ENCODE measurements at places on chromosomes 7 and 10.

DNA sequence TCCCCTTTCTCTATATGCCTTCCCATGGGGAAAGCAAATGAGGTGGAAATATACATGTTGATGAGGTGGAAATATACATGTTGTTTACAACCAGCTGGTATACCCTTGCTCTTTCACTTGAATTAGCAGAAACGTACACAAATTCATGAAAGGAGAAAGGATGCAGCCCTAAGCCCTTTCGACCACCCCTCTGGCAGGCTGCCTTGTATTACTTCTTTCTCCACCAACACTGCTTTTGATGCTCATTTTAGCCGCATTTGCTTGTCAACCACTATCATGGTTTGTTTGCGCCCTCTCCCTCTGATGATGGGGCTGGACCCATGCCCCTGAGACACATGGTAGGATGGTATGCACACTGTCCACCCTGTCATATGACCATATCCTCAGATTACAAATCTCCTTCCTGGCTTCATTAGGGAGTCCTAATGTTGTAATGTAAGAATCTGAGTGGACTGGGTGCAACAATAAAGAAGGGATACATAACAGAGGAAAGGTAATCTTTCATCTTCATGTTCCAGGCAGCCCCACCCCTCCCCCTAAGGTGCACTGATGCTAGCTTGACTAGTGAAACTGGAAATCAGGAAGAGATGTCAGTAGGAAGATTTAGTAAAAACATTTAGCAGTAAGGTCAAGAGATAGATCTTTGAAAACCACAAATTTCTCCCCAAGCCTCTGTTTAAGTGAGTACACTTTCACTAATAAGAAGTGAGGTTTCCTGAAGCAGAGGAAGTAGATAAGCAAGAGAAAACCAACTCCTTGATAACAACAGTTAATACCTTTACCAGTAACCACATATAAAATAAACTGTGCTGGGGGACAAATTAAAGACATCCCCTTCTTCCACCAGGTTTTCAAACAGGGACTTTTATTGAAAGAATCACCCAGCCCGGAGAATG lies 536.8 kb upstream of the NRP1 start:
- no peak for DNase-seq

GRCh38 chr10:124831116-124831515 lies 29.5 kb downstream of the ABRAXAS2 start:
- DNase-seq: no peak

GRCh38 chr7:47866120-47866519 lies 82.1 kb downstream of the PKD1L1 start:
- no peak for DNase-seq

DNA sequence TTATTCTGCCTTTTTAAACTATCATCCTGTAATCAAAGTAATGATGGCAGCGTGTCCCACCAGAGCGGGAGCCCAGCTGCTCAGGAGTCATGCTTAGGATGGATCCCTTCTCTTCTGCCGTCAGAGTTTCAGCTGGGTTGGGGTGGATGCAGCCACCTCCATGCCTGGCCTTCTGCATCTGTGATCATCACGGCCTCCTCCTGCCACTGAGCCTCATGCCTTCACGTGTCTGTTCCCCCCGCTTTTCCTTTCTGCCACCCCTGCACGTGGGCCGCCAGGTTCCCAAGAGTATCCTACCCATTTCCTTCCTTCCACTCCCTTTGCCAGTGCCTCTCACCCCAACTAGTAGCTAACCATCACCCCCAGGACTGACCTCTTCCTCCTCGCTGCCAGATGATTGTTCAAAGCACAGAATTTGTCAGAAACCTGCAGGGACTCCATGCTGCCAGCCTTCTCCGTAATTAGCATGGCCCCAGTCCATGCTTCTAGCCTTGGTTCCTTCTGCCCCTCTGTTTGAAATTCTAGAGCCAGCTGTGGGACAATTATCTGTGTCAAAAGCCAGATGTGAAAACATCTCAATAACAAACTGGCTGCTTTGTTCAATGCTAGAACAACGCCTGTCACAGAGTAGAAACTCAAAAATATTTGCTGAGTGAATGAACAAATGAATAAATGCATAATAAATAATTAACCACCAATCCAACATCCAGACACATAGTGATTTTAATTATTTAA lies 151.7 kb downstream of the EGFR start:
- no peak for DNase-seq

GRCh38 chr7:90692947-90693346 lies 96.8 kb downstream of the CDK14 start:
- no peak for DNase-seq

DNA sequence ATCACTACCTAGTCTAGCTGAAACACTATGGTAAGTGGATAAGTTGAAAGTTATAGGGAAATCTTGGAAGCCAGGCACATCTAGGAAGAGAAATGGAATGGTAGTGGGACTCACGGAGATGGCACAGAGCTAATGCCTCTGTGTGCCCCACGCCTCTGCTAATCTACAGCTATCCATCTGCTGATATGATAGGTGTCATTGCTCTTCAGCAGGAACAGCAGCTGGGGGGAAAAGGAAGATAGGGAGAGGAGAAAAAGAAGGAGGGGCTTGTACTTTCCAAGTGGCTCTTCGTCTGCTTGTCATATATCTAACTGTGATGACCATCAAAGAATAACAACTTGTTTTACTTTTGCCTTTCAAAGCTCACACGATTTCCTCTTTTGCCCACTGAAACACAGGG lies 1199.1 kb upstream of the SORCS1 start:
- DNase-seq: no peak

GRCh38 chr7:151322906-151323305 lies 18.7 kb upstream of the NUB1 start:
- no peak for DNase-seq

DNA sequence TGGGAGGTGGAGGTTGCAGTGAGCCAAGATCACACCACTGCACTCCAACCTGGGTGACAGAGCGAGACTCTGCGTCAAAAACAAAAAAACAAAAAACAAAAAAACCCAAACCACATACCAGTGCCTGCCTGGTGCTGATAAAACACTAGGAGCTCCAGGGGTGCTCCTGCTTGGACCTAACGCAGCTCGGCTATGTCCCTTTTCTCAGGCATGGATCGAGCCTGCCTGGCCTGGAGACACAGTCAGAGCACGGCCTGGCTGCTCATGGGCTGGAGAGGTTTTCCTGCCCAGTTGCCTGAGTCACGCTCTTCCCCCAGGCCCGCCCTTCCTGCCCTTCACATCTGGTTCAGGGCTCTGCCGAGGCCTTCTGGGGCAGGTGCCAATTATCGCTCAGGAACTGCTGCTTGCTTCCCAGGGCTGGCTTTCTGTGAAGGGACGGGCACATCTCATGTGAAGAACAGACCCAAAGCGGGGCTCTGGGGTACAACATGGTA lies 12.6 kb upstream of the NPFFR1 start:
- no peak for DNase-seq

GRCh38 chr7:114084002-114084471 lies 165.2 kb upstream of the PPP1R3A start:
- no peak for DNase-seq

GRCh38 chr7:8592167-8592566 lies 158.8 kb downstream of the NXPH1 start:
- no peak for DNase-seq

- no peak for DNase-seq
Observed at GRCh38 chr10:78312197-78313047, 278.8 kb downstream of the RPS24 start.

GRCh38 chr7:69553190-69553589 lies 45.1 kb upstream of the AUTS2 start:
- DNase-seq: no peak

- no peak for DNase-seq
Observed at GRCh38 chr7:135386181-135386580, 123.7 kb downstream of the CNOT4 start.

DNA sequence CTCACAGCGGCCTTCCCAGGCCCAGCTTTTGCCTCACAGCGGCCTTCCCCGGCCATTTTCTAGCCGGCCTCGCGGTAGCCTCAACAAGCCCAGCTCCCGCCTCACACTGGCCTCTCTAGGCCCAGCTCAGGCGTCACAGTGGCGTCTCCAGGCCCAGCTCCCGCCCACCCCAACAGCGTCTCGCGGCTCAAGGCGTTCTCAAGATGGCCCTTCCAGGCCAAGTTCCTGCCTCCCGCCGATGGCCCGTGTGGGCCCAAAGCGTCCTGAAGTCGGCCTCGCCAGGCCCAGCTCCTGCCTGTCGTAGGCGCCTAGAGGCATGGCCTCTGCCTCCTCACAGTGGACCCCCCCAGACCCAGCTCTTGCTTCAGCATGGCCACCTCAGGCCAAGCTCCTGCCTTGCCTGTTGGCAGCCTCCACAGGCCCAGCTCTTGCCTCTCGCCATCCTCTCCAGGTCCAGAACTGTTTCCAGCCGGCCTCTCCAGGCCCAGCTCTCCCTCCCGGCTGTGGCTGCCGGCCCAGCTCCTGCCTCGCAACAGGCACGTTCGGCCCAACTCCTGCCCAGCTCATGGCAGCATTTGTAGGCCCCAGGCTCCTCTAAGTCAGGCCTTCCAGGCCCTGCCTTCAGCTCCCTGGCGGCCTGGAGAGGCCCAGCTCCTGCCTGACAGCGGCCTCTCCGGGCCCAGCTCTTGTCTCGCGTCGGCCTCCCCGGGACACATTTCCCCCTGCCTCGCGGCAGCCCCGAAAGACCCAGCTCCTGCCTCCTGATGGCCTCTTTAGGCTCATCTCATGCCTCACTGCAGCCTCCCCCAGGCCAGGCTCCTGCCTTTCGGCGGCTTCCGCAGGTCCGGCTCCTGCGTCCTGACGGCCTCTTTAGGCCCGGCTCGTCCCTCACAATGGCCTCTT lies 18.8 kb upstream of the TMEM248 start:
- no peak for DNase-seq

DNA sequence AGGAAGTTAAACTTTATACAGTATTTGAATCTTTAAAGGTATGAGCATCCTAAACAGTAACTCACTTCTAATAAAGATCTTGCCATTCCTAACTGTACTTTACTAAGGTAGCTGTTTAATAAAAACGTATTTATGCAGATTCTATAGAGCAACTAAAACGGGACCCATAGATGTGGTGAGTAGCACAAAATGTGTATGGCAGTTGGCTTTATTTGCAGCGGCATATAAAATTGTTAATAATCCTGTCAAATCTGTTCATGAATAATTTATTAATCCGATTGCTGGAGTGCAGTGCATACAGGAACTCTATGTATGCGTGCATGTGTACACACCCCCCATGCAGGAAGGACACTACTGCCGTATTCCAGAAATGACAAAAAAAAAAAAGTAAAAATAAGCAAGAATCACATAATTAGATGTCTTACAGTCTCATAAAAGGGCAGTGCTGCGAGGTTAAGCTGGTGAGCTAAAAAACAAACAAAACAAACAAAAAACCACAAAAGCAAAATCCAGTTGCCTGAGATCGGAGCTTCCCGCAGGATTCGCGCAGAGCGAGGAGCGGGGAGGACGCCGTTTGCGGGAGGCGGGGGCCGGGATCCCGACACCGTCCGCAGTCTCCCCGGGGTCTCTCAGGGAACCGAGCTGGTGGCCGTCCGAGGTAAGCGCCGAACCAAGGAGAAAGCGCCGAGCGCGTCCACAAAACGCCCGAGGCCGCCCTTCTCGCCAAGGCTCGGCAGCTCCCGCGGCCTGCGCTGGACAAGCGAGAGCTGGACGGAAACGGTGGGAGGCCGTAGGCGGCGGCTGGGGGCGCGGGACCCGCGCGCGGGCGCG lies 518 bp upstream of the COMMD3 start:
- no peak for DNase-seq

- no peak for DNase-seq
Observed at GRCh38 chr10:132449051-132449810, 52.2 kb downstream of the PWWP2B start.

GRCh38 chr10:75245354-75246250 lies 9.8 kb upstream of the COMTD1 start:
- no peak for DNase-seq

- DNase-seq: no peak
Observed at GRCh38 chr10:15196021-15196834, 27.7 kb upstream of the NMT2 start.

DNA sequence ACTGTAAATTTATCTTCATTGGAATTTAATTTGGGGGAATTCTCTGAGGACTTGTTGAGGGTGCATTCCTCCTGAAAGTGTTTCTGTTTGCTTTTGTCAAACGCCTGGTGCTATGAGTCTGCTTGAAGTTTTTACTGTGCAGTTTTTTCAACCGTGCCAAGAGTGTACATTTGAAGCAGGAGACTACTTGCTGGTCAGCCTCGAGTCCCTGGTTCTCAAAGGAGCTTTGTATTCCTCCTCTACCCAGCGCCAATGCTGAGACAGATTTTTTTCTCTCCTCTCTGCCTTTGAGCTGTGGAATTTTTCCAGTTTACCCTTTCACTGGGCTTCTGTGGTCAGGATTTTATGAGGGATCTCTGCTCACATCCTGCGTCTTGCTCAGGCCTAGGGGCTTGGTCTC lies 62.1 kb downstream of the NPY start:
- DNase-seq: peak; percentile 25

GRCh38 chr10:114110174-114110972 lies 63.6 kb downstream of the CCDC186 start:
- DNase-seq: no peak

DNA sequence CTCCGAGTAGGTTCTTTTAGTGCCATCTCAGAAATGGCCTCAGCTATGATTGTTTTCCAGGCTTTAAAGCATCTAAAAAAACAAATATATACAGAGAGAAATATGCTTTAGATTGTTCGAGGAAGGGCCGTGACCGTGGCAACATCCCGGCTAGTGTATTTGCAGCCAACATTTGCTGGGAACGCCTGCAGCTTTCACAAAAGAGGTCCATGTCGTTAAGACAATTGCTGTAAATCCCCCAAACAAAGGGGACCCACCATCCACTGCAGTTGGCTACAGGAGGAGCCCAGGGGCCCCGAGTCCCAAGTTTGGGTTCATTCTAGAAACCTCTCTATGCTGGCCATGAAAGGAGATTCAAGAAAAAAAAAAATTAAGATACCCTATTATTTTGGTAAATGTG lies 152.8 kb upstream of the TCF7L2 start:
- no peak for DNase-seq

DNA sequence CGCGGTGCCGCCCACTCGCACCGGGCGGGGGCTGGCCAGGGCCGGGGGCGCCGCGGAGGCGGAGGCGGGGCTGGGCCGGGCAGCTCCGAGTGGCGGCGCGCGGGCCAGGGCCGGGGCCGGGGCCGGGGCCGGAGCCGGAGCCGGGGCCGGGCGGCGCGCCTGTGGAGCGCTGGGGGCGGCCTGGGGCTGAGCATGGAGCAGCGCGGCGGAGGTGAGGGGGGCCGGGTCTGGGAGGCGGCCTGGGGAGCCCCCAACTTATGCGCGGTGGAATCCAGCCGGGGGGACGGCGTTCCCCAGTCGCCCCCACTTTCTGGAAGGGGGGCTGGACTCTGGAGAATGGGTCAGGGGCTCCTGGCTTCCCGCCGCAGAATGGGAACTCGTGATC lies at the start of gene LZTS2:
TSS of gene LZTS2 (plus strand) at position 67 of the 385 bp plus-strand sequence. CDS start 2,731 bp downstream, outside the sequence.
- no peak for DNase-seq

- no peak for DNase-seq
Observed at GRCh38 chr10:100065084-100065660, 16.5 kb downstream of the CPN1 start.
